NCI-H2227 treated with DMSO at 0.1 percent for 48 hours (cell line): ENCODE measurements at places on chromosomes 5 and 9.
A peak's percentile ranks its signal among the peaks of the same experiment; 100 is the strongest.

GRCh38 chr5:35685161-35685560 is 67.5 kb downstream of the SPEF2 start:
- no peak for DNase-seq

DNA sequence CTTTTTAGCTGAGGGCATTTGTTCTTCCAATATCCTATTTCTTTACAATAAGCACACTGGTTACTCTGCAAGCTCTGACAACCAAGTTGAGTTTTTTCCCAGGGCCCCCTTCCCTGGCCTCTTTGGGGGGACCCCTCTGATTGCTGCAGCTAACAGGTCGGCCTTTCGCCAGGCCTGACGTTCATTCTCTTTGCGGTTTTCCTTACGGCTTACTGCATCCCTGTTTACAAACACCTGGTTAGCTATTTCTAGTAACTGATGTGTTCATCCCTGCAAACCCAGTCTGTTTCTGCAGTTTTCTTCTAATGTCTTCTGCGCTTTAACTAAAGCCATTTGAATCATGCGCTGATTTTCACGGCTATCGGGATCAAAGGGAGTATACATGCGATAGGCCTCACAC is 37.5 kb upstream of the PPP1R26 start:
- DNase-seq = no peak

GRCh38 chr5:142758062-142758795 is 11.9 kb upstream of the ARHGAP26 start:
- no peak for DNase-seq

DNA sequence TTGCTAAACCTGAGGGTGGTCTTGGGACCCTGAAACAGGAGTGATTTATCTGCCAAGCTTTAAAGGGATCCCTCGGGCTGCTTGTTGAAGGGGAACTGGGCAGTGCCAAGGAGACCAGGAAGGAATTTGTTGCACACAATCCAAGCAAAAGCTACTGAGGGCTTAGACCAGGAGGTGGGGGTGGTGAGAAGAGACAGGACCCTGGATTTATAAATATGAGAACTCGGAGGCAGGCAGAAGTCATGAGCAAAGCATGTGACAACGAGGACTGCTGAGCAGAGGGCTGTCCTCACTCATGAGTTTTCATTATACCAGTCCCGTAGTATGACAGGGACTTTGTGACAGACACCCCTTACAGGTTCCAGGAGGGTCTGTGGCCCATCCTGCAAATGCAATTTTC is 237.3 kb downstream of the DRD1 start:
- DNase-seq = no peak

DNA sequence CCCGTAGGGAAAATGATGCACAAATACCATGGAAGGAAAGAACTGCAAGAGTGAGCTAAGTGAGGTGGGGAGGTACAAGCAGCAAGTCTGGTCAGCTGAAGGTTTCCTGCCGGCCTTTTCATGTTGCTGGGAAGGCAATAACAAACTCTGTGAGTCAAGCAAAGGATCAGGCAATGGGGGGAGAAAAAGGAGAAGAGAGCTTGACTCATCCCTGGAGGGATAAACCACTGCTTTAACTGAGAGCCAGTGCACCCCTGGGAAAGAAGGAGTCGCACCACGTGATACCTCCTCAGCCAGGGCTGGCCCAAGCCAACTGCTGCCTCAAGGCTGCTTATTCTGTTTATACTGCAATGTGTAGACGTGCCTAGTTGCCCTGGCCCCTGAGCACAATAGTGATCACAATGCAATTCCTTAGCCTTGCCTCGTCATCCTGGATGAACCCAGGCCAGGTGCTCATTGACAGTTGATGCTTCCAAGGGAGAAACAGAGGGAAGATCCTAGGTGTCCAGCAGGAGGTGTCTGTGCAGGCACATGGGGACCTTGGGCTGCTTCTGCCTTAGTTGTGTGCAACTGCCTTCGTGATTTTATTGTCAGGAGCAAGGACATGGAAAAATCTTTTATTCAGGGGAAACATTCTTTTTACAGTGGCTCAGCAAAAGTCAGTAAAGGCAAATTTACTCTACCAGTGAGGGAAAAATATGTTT is 203.0 kb upstream of the TUT7 start:
- no peak for DNase-seq

DNA sequence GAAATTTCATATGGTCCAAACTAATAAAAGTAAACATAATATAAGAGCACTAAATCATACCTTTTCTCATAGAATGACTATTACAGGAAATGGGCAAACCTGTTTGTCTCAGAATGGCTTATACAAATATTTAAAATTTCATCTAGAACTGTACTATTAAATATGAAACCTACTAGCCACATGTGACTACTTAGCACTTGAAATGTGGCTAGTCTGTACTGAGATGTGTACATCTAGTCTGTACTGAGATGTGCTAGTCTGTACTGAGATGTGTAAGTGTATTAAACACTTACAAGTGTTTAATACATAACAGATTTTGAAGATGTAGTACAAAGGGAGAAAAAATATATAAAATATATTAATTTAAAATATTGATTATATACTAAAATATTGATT is 22.4 kb downstream of the ABITRAM start:
- DNase-seq = no peak

GRCh38 chr9:135512904-135513303 is 8.3 kb upstream of the LCN1 start:
- DNase-seq = no peak

- DNase-seq = no peak
These were observed 126.9 kb downstream of the PALM2AKAP2 start for GRCh38 chr9:109906766-109907382.

GRCh38 chr9:129568560-129569501 is 52.1 kb downstream of the C9orf50 start:
- DNase-seq = no peak

- no peak for DNase-seq
These were observed 260.2 kb upstream of the NR4A3 start for GRCh38 chr9:99561509-99561917.

- no peak for DNase-seq
These were observed 13.2 kb downstream of the ITK start for GRCh38 chr5:157193699-157194424.

DNA sequence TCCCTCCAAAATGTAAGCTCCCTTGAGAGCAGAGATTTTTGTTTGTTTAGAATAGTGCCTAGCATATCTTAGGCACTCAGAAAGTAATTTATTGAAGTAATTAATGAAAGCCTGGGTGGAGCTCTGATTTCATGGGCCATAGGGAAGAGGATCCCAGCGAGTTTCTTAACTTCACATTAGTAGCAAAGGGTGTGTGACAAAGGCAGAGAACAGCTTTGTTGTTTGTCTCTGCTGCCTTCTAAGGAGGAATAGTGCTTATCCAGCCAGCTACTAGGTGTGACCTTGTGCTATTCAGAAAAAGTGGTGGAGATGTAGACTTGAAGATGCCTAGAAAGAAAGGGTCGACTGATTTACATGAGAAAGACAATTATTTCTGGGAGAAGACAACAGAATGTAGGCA is 149.0 kb downstream of the CD180 start:
- no peak for DNase-seq

- no peak for DNase-seq
These were observed 4.5 kb downstream of the PDE6A start for GRCh38 chr5:149940077-149940574.

- no peak for DNase-seq
These were observed 136.1 kb downstream of the GAPVD1 start for GRCh38 chr9:125397736-125398135.

DNA sequence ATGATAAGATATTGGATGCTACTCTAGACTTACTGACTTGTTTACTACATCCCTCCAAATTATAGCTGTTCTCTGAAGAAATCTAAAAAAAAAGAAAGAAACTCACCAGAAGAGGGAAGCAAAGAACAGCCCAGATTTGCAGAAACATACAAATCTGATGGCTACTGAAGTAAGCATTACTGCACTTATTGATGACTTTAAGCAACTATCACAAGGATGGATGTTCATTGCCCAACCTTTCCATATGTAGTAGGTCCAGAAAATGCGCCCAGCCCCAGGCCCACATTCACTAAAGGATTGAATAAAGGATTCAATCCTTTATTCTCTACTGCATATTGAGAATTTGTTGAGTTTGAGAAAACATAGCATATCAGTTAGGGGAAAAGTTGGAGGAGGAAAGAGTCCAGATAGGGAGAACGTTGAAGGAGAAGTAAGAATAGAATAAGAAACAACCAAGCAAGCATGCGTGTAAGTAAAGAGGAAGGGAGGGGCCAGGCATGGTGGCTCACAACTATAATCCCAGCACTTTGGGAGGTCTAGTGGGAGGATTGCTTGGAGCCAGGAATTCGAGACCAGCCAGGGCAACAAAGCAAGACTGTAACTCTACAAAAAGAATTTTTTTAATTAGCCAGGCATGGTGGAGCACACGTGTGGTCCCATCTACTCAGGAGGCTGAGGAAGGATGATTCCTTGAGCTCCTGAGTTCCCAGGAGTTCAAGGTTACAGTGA is 33.8 kb upstream of the DTWD2 start:
- peak; percentile 2 for DNase-seq

- DNase-seq = no peak
These were observed 17.8 kb upstream of the COL15A1 start for GRCh38 chr9:98925956-98926355.
